ENCODE measurements at places on chromosomes 11 and 22. TPM values are rescaled to one million over a fixed set of nuclear protein-coding genes. Genes with fewer than 3 reads are reported as not detected.

The MGAT3 gene
- 11.5 TPM for total RNA-seq

The BRSK2 gene
- 0.22 TPM for total RNA-seq

The GRAMD4 gene
- total RNA-seq = 45.4 TPM

DNA sequence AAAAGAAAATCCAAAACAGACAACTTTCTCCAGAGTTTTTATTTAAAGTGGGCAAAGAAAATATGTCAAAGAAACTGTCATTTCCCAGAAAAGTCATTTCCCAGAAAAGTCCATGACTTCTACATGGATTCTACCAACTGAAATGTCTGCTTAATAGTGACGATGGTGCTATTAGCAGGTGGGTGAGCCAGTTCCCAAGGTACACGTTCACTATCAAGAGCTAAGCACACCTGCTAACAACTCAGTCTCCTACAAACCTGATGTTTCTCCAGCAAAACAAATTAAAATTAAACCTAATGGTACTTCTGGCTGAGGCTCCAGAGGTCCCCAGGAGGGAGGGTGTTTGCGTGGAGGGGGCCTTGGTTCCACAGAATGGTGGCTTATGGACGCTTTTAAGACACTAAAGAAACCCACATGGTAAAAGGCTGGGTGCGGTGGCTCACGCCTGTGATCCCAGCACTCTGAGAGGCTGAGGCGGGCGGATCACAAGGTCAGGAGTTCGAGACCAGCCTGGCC is 26.8 kb downstream of the POU2AF1 start:
- DNase-seq = no peak

DNA sequence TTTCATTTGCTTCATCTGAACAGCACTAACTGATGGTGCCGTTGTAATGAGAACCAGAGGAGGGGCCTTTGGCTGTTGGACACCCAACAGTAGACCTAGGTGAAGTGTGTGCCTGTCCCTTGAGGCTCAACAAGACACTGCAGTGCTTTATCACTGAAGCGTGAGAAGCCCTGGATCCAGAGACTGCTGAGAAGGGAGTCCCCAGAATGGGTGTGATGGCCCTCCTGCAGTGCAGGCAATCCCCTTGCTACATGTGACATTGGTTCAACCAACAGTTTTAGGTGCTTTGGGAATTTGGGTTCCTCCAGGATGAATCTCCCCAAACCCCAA is 125.6 kb downstream of the BRD1 start:
- no peak for DNase-seq

GRCh38 chr22:37303821-37304274 is 21.5 kb downstream of the CYTH4 start:
- DNase-seq = peak; percentile 40

The IGF2 gene
- 0.16 TPM for total RNA-seq

The DDB1 gene
- total RNA-seq = 307 TPM

- peak; percentile 42 for DNase-seq
These were observed 5.1 kb downstream of the APBB1 start for GRCh38 chr11:6413791-6414201.

The NRIP3 gene
- total RNA-seq = 15.3 TPM

GRCh38 chr11:87628957-87629356 is 546.3 kb downstream of the RAB38 start:
- DNase-seq = no peak

DNA sequence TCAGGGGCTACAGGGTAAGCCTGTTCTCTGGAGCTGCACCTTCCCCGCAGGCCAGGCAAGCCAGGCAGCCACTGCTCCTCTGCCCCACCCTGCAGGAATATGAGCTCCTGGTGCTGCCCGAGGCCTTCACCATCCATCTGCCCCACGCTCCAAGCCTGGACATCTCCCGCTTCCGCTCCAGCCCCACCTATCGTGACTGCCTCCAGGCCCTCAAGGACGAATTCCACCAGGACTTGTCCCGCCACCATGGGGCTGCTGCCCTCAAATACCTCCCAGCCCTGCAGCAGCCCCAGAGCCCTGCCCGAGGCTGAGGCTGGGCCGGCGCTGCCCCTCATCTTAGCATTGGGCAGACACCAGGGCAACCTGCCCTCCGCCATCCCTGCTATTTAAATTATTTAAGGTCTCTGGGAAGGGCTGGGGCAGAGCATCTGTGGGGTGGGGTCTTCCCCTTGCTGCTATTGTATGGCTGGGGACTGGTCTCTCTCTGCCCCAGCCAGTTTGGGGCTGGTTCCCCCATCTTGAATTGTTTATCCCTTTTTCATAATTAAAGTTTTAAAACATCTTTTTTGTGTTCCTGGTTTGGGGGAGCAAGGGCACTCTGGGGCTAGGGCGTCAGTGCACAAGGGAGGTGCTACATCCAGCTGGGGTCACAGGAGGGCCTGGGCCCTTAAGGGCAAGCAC is 6.2 kb downstream of the LARGE2 start:
- DNase-seq = no peak

The TMEM45B gene
- total RNA-seq = 0.16 TPM

DNA sequence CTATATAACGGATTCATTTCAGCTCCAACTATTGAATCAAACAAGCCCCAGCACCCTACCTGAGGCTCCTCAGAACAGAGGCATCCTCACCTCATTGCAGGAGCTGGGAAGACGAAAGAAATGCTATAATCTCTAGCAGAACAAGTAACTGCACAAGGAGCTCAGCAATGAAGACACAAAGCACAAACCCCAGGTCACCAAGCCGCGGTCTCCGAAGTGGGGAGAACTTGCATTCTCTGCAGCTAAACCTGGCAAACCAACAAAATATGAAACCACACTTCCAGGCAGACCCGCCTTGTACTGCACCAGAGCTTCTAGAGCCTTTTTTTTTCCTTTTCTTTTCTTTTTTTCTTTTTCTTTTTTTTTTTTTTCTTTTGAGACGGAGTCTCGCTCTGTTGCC is 21.8 kb upstream of the CD5 start:
- DNase-seq = peak; percentile 2

The LIF gene
- total RNA-seq = 0.31 TPM

GRCh38 chr22:17348464-17349103 is 20.7 kb upstream of the CECR2 start:
- no peak for DNase-seq

- no peak for DNase-seq
These were observed 14.0 kb downstream of the TRIM44 start for GRCh38 chr11:35676611-35676965.
